ENCODE measurements at places on chromosomes 3 and 15.

DNA sequence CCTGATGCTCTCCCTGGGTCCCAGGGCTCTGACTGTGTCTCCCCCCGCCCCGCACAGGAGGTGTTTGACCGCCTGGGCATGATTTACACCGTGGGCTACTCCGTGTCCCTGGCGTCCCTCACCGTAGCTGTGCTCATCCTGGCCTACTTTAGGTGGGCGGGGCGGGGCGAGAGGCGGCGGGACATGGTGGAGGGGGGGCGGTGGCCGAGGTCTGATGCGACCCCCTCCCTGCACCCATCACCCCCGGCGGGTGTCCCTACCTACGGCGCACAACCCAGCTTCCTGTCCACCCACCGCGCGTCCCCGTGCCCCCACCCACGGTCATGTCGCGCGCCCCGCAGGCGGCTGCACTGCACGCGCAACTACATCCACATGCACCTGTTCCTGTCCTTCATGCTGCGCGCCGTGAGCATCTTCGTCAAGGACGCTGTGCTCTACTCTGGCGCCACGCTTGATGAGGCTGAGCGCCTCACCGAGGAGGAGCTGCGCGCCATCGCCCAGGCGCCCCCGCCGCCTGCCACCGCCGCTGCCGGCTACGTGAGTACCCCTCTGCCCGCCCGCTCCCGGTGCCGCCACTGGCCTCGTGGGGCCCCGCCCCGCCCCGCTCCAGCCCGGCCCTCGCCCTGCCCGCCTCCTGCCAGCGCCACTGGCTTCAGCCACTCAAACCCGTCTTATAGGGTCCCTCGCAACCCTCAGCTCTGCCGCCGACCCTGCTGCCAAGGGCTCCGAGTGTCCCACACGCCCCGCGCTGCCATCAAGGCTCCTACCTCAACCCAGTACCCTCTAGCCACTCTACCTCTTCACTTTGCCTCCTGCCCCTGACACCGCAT, 21.0 kb downstream of the PTH1R start:
- DNase-seq: no peak

- DNase-seq: no peak
These were observed 153.5 kb upstream of the LMCD1 start for GRCh38 chr3:8348076-8348475.

DNA sequence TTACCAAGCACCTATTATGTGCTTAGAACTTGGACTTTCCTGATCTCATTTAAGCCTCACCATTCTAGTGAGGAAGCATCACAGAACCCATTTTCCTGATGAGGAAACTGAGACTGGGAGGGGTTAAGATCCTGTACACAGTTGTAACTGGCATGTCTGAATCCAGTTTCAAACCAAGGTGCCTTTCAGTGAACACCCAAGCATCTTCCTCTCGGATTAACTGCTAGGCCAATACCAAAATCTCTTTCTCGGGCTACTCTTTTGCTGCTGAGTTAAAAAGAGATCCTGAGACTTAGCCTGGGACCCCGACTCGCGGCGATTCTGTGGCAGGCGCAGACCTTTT, 578 bp upstream of the CEMIP start:
- no peak for DNase-seq

GRCh38 chr15:101176625-101177024, 75.2 kb downstream of the CHSY1 start:
- DNase-seq: no peak

DNA sequence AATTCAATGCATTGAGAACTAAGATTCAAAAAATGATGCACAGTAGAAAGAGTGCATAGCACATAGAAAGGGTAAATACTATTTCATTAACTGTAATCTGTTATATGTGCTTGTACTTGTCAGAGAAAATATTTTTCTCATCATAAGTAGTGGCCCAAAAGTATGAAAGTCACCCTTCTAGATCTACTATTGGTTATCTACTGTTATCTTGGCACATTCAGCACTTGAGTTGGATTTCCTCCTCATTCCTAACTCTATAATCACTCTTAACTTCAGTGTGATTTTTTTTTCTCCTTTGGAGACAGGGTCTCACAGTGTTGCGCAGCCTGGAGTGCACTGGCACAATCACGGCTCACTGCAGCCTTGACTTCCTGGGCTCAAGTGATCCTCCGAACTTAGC, 194.4 kb downstream of the PCCB start:
- DNase-seq: no peak

All from stimulated activated CD8-positive, alpha-beta memory T cell treated with anti-CD3 and anti-CD28 coated beads, Interleukin-7, amount 100 ng/mL, for 24 hours (primary cell).